ENCODE measurements at places on chromosomes 1 and 21.
A peak's percentile ranks its signal among the peaks of the same experiment; 100 is the strongest.

DNA sequence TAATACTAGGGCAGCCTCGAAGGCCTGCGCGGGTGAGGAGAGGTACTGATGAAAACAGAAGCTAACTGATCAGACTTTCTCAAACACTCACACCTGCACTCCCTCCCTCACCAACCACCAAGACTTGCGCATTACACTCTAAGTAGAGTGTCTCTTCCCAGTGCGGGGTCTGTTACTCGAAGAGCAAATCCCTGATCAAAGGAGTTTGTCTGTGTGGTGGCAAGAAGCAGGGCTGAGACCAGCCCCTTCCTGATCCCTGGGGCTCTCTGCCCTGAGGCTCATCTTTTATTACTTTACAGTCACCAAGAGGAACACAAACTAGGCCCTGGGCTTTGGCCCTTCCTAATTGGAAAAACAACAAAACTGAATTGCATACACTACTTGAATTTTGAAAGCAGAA, 19.5 kb upstream of the TSNAX start:
- DNase-seq, result no peak

DNA sequence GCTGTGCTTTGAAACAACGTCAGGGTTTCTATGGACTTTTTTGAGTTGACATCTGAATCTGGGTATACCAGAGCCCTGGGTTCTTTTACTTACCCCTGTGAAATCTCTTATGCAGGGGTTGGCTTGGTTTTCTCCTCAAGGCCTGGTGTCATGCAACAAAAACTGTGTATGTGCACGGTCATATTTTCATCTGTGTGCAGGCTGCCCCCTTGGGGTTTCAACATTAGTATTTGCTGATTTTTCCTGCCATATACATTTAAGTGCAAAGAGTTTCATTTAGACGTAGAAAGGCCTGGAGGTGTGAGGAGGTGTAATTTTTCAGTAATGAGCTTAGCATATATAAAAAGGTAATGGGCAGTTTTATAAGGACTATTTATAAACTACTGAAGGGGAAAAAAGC, 22.0 kb upstream of the ZBTB18 start:
- peak; percentile 18 for DNase-seq

DNA sequence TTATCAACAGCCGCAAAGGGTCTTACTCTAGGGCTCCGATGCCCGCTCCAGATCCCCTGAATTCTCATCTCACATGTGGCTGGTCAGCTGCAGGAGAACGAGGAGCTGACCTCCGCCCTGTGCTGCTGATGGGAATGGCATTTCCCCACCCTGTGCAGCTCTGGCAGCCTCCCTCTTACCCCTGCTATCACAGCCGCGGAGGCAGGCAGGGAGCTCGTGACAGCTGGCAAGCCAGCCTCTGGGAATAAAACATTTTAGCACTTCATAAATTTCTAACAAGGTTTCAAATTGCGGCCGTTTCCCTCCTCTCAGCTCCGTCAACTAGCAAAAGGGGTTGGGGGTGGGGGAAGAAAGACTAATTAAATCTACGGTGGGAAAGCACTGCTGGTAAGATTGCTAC, 81.1 kb downstream of the DSCAM start:
- DNase-seq, result no peak

DNA sequence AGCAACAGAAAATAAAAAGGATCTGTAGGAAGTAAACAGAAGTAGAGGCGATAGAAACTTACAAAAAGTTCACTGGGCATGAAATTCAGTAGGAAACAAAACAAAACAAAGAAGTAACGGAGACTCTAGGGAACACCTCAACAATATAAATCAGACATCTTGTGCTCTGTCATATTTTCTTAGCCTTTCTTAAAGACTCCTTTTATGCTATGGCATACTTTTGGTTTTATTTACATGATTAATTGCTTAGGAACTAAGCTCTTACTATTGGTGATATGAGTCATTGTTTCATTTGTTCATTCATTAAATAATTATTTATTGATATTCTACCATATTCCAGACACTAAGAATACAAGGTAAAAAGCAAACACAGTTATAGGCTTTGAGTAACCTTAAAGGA, 126.6 kb downstream of the KCNT2 start:
- DNase-seq, result no peak

DNA sequence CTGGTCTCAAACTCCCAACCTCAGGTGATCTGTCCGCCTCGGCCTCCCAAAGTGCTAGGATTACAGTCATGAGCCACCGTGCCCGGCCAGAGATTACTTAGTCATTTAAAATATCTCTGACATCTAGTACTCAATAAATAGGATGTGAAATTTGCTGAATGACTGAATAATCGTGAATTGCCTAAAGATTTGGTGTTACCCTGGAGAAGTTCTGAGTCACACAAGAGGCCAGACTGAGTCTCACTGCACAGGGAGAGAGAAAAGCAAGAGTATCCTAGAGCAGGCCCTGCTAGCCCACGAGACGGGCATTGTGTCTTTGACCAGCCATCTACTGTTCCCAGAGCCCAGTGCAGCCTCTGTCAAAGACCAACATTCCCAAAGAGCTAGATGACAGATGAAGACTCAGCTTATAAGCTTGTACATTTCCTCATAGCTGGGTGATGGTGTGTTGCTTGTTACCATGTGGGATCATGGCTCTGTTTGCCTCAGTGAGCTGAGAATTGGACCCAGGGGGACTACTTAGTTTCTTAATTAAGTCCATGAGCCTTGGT, 5.6 kb upstream of the EIF4G3 start:
- DNase-seq, result peak; percentile 20

DNA sequence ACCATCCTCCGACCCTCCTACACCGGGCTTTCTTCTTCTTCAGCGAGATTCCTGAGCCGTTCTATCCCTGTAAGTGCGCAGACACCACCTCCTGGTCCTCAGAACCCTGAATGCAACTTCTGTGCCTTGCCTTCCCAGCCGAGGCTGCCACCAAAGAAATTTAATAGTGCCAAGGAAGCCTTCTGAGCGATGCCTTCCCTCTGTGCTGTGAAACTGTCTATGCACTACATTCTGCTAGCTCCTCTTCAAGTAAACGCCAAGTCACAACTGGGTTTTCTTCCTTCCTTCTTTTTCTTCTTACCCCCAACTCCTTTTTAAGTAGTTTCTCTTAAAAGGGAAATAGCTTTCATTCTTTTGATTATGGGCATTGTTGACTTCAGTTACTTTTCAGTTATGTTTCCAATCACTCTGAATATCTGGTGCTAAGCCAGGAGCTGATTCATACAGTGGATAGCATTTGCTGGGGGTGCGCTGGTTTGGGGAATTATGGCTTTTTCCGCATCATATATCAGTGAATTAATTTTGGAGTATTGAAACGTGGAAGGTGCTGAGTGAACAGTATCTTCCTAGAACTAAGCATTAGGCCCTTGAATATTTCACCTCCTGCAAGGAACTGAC, 38.6 kb upstream of the GPR88 start:
- peak; percentile 72 for DNase-seq

DNA sequence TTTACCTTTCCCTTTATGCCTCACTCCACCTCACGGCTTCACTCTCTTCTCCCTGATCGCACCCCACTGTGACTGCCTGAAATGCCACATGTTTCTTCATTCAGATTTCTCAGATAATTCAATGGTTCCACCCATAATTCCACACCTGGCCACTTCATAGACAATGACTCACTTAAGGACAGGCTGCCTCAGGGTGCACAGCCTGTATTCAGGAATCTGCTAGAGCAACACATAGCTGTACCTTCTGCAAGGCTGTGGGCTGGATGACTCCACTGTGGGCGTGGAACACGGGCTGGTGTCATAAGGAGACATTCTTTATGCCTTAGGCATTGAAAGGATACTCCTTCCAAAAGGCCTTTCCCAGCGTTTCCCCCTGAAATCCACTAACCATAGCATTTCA, 36.1 kb downstream of the L1TD1 start:
- peak; percentile 58 for DNase-seq

GRCh38 chr1:110097507-110098221, 14.6 kb upstream of the UBL4B start:
- DNase-seq, result no peak

GRCh38 chr1:93908394-93909145, 660 bp downstream of the GCLM start:
- peak; percentile 4 for DNase-seq

DNA sequence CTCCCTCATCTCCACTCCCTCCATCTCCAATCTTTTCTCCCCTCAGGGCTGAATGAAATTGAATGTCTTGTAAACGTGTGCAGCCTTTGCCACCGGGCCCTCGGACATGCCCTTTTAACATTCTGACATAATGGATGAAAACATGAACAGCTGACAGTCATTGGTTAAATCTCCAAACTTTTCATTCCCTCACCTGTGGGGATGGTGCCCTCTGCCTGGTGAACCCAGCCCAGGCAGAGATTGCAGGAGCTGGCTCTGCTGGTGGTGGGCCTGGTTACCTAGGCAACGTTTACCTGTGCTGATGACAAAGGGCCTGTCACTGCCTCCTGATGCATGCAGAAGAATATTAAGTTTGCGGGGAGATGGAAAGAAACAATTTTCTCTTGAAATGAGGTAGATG, 21.3 kb downstream of the ST6GALNAC3 start:
- DNase-seq, result no peak

GRCh38 chr1:115670476-115671175, 28.9 kb downstream of the VANGL1 start:
- DNase-seq, result no peak

GRCh38 chr1:116987256-116987555, 14.4 kb upstream of the CD101 start:
- DNase-seq, result no peak

DNA sequence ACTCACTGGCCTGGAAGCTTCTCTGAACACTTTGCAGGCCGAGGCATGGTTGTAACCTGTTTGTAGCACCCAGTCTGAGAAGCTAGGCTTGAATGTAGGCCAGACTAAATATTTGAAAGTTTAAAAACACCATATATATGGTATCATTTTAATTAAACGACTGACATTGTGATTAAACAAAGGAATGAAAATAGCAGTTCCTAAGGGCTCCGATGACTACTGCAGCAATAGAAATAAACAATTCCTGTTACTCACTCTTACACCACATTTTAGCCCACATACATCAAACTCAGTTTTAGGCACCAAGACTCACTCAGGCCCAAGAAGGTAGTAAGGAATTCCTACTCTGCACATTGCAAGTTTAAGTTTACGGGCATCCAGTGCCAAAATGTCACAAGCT, 281.2 kb downstream of the AKT3 start:
- DNase-seq, result no peak

DNA sequence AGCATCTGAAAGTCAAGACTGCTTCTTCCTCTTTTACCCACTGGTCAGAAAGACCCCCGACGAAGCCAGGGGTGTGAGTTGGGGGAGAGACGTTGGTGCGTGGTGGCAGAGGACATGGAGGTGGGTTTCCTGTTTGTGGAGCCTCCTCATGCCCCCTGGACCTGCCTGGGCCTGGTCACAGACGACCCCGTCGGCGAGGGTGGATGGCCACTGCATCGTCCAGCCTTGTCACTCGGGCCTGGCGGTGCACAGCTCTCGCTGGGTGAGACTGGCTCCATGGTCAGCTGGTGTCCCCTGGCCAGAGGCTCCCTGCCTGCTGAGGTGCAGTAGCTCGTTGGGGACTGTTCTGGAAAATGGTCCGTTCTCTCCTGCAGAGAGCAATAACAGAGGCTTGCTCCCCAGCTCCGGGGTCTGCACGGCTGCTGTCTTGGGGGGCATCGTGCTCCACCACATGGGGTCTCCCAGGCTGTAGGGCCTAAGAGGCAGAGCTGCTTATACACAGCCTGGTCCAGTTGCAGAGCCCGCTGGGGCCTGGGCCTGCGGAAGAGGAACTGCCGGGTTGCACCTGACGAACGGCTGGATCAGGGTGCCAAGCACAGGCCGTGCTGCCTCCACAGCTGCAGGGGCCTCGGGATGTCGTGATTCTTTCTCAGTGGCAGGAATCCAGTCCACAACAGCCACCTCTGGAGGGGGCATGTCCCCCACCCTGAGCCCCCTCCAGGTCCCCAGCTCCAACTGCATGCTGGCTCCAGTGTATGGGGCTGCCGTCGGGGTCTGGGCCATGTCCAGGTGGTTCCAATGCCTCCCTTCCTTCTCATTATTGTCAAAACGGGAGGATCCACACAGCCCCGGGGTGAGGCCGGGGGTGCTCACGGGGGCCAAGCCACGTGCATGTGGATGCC, 18.0 kb upstream of the ACTRT2 start:
- no peak for DNase-seq

- DNase-seq, result no peak
Measured at GRCh38 chr1:200862713-200863415, 9.9 kb upstream of the GPR25 start.

DNA sequence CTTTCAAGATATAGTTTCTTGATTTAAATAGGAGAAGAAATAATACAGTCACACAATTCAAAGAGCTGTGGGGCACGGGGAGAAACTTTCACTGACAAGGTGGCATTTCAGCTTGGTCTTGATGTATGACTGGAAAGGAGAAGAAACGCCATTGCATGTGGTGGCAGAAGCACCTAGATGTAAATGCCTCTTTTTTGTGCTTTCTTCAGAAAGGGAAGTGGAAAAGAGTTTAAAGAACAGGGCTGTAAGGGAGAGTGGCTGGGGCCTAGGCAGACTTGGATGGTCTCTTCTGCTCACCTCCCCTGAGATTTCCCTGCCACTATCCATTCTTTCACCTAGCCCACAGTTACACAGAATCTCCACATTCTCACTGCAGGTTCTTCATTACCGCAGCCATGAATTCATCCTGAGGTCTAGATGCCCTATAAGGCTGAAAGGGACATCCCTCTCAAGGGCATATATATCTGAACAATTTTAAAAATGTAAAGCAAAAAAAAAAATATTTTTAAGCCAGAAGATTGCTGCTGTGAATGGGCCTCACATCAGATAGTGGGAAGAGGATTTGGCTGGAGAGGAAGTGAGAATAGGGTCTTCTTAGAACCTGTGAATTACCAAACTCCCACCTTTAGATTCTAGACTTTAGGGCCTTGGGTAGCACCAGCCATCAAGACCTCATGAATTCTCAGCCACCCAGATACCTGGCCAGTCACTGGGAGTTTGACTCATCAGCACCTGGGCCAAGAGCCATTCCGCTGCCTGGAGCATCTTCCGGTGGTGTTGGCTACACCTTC, 23.4 kb downstream of the CACNA1E start:
- no peak for DNase-seq

- peak; percentile 30 for DNase-seq
Measured at GRCh38 chr1:231487019-231487418, 41.5 kb upstream of the TSNAX start.

- DNase-seq, result no peak
Measured at GRCh38 chr1:234692966-234693580, 83.1 kb upstream of the IRF2BP2 start.

Data from fibroblast of skin of scalp (primary cell).